A549 treated with RU486 at 1 μM for 4 hours (cell line): ENCODE measurements at places on chromosomes 3 and 15. TPM values are rescaled to one million over a fixed set of nuclear protein-coding genes. Genes with fewer than 3 reads are reported as not detected.

CHDH gene
- 1.8 to 3.4 TPM (median 2.4 TPM) in 5 replicates for total RNA-seq

FGF7 gene
- total RNA-seq, result not detected in 5 replicates

CDHR4 gene
- total RNA-seq, result 0.11 to 0.29 TPM (median 0.24 TPM) in 4 of 5 replicates, not detected in the other

KLHL40 gene
- total RNA-seq, result not detected in 5 replicates

RPS17 gene
- total RNA-seq, result 3,969 to 4,458 TPM (median 4,149 TPM) in 5 replicates

EXD1 gene
- total RNA-seq, result not detected in 5 replicates

C3orf22 gene
- total RNA-seq, result not detected in 5 replicates

ATP2C1 gene
- total RNA-seq, result 19.6 to 33.0 TPM (median 30.7 TPM) in 5 replicates

GPX1 gene
- 247 to 313 TPM (median 296 TPM) in 5 replicates for total RNA-seq

FBN1 gene
- total RNA-seq, result 6.3 to 8.5 TPM (median 7.0 TPM) in 5 replicates

SIDT1 gene
- total RNA-seq, result 0.37 to 0.96 TPM (median 0.60 TPM) in 5 replicates

TTC14 gene
- total RNA-seq, result 9.2 to 15.6 TPM (median 15.1 TPM) in 5 replicates

APOD gene
- 0.56 to 0.82 TPM (median 0.68 TPM) in 5 replicates for total RNA-seq

GUCA1C gene
- not detected in 5 replicates for total RNA-seq

TRH gene
- total RNA-seq, result not detected in 5 replicates

ZNF660 gene
- not detected in 5 replicates for total RNA-seq

ROPN1 gene
- total RNA-seq, result not detected in 5 replicates

RARRES1 gene
- 9.2 to 13.4 TPM (median 11.7 TPM) in 5 replicates for total RNA-seq

ACVR2B gene
- 1.8 to 3.2 TPM (median 3.0 TPM) in 5 replicates for total RNA-seq

HIGD2B gene
- total RNA-seq, result not detected in 5 replicates

CLSTN2 gene
- total RNA-seq, result 0.02 to 0.06 TPM (median 0.05 TPM) in 4 of 5 replicates, not detected in the other

CYP11A1 gene
- total RNA-seq, result not detected in 5 replicates

CAND2 gene
- total RNA-seq, result 0.31 to 0.45 TPM (median 0.40 TPM) in 5 replicates

CHRM5 gene
- total RNA-seq, result not detected in 5 replicates

CLRN1 gene
- total RNA-seq, result not detected in 5 replicates

MLF1 gene
- total RNA-seq, result 22.3 to 30.0 TPM (median 27.6 TPM) in 5 replicates

ACAN gene
- 0.14 to 0.21 TPM (median 0.20 TPM) in 5 replicates for total RNA-seq

TMEM42 gene
- 6.5 to 11.1 TPM (median 10.6 TPM) in 5 replicates for total RNA-seq

KNG1 gene
- 0.09 TPM in 1 of 5 replicates, not detected in the others for total RNA-seq

SEMA7A gene
- total RNA-seq, result 2.9 to 4.7 TPM (median 4.0 TPM) in 5 replicates

ASB14 gene
- total RNA-seq, result not detected in 5 replicates

FXR1 gene
- 57.0 to 103 TPM (median 76.0 TPM) in 5 replicates for total RNA-seq
